ENCODE measurements at places on chromosomes 4 and X.

DNA sequence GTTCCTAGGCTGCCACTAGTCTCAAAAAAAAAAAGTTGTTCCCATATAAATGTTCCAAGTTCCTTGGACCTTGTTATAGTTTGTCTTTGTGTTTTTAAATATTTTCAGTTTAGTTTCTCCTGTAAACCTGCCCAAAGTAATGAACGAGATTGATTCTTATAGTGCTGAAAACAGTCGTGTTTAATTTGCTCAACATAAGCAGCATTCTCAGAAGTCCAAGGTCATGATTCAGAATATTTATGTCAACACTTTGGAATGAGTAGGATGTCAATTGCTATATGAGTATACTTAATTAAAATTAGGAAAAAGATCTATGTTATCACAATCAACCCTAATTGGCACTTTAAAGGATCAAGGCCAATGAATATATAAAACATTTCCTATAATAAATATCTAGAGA lies 510.9 kb downstream of the PPP4R3C start:
- no peak for DNase-seq

- no peak for DNase-seq
These were observed 95.2 kb downstream of the CLNK start for GRCh38 chr4:10589321-10589720.

DNA sequence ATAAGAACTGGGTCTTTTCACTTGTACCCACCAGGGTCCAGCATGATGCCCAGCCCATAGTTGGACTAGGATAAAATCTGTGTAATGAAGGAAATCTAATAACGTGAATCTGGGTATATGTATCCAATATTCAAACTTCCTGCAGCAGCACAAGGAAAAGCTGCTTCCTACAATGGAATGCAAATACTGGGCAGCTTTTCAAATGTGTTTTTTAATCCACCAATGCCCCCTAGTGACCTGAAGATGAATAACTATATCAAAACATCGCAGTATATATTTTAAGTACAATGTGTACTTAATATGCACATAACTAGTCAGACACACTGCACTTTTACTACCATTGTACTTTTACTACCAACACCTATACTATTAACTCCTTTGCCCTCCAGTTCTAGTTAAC lies 5.3 kb downstream of the APOO start:
- peak; percentile 65 for DNase-seq

DNA sequence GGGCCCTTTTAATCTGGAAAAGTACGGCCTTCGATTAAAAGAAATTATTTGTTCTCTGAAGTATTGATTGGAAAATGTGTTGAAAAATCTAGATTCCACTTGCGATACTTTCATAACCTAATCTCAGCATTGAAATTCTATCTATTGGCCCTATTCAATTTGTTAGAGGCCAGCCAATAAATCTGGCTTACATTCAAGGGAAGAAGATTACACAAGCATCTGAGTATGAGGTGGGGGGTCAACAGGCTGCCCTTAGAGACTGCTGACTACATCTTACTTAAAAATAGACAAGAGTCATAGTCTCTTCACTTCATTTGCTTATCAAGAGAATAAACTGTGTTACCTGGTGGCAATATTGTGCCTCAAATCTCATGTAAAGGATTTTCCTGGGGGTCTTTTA lies 248.0 kb upstream of the KCNIP4 start:
- no peak for DNase-seq

DNA sequence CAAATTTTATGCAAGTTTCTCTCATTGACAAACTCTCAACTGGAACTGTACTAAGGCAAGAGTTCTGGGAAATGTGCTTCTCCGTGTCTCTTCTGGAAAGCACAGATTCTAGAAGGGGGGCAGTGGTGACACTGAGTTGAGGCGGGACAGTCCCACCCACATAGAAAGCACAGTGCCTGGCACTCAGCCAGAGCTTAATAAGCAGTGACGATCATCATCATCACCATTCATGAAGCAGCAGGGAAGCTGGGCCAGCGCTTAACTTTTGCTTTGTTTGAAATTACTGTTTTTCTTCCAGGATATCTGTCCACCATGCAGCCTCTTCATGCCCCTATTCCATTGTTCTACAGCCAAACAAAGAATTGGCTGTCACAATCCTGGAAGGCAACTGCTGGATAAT lies 60.3 kb downstream of the BEND2 start:
- DNase-seq, result no peak

DNA sequence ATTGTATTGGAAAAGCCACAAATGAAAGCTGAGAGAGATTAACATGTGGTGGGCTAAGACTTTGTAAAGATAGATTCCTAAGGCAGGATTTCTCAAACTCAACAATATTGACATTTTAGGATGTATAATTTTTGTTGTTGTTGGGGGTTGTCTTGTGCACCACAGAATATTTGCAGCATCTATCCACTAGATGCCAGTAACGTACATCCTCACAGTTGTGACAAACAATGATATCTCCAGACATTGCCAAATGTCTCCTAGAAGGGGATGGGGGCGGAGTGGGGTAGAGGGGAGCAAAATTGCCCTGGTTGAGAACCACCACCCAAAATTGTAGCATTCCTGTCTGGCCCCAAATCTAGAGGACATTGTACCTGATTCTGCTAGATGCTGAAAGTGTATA lies 14.7 kb upstream of the CBR4 start:
- DNase-seq, result peak; percentile 46

DNA sequence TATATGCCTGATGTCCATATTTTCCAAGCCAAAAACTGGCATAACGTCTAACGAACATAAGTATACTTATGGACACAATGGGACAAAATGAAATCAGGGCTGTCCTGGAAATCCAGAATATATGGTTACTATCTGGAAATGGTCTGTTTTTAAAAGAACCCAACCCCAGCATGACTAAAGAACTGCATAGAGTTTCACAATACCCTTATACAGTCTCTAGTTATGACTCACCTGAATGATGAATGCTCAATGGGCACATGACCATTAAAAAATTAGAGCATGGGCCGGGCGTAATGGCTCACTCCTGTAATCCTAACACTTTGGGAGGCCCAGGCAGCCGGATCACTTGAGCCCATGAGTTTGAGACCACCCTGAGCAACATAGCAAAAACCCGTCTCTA lies 31.8 kb downstream of the AMMECR1 start:
- DNase-seq, result peak; percentile 30

GRCh38 chr4:94389595-94390267 lies 47.1 kb upstream of the HPGDS start:
- DNase-seq, result no peak

DNA sequence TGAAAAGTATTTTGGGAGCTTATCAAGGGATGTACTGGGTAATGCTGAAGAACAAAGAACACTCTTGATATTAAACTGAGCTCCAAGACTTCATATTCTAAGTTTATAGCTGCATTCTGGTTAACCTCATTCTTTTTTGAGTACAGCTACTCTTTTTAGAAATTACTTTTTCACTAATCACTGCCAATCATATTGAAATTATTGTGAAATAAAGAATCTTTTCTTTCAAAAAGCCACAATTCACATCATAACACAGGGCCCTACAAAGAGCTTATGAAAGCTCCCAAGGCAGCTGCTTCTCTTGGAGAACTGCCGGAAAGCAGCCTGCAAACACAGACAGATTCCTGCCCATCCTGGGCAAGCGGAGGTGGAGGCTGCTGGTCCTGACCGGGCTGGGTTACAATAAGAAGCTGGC lies 121.4 kb downstream of the RNF150 start:
- no peak for DNase-seq

- DNase-seq, result no peak
These were observed 157.6 kb downstream of the CAMK2D start for GRCh38 chr4:113603911-113604310.

GRCh38 chr4:27327421-27328181 lies 467.0 kb downstream of the STIM2 start:
- no peak for DNase-seq

DNA sequence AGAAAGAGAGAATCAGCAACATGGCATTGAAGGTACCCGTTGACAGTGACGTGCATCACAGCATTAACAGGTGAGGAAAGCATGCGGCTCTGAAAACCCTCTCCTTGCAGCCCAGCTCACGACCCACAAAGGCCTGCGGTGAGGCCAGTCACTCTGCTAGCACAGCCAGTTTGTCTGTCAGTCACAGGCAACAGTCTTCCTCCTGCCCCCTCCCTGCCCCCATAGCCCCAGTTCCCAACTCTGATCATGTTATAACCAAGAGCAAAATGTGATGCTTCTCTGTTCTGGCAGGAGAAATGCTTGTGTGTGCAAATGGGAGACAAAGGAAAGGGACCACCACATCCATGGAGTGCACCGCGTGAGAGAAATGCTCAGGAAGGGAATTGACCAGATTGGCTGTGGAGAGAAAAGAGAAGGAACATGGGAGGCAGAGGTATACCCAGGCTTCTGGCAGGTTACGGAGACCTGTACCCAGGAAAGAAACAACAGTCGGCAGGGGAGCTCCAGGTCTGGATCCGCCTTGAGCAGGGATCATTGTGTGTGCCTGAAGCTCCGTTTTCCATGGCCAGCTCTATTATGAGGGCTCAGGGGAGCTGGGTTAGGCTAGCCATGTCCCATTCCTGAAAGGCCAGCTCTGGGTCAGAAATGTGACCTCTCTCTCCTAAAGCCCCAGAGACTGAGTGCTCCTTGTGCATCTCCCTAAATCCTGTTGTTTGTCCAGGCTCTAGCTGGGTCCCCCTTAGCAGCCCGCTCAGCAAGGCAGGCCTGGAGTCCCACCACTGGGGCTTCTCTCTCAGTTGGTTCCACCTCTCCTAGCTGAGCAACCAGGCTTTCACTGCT lies 139.7 kb upstream of the MAMLD1 start:
- DNase-seq, result no peak

DNA sequence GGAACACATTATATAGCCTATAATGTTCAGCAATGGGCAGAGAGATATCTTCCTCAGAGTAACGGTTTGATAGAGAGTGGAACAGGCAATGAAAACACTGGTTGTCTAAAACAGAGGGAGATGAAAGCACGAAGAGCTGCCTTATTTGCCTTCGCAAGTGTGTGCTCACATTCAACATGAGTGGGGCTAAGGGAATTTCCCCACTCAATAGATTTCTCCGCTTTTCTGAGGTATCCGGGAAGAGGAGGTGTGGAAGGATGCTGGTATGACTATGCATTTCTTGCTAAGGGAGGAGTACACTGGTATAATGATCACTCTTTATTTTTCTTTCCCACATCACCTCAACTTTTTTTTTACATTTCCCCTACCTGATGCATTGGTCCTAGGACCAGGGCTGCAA lies 7.8 kb upstream of the GPR82 start:
- DNase-seq, result no peak

- DNase-seq, result peak; percentile 93
These were observed 5.4 kb downstream of the HTRA3 start for GRCh38 chr4:8274765-8275547.

DNA sequence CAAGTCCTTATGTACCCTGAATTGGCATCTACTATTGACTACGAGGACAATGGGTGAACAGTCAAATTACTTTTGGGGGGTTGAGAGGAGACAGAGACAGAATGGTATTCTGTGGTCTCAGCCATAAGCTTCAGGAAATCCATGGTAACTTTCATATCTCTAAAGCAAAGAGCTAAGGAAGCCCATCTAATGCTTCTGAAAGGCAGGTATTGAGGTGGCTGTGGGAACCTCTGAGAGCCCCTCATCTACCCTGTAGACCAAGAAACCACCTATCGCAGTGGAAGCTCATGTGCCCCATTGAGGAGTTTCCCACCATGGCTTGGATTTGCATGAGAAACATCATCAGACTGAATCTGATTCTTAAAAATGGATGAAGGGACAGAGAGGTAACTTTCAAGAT lies 23.1 kb upstream of the BMP2K start:
- no peak for DNase-seq

DNA sequence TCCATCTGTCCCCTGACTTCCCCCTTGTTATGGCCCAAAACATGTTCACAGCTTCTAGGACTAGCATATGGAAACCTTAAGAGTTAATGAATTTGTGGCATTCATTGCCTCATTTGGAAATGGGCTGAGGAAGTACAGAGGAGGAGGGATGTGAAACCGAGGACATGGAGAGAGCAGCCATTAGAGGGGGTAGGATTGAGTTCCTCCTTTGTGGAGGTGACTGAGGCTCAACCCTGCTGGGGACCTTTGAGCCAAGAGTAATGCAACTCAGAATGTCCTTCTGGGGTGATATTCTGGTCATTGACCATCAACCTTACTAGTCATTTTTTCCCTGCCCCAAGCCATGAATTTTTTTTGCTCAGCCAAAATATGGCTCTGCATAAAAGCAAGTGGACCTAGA lies 109.4 kb downstream of the ZNF518B start:
- no peak for DNase-seq

GRCh38 chrX:35696760-35697234 lies 101.3 kb upstream of the MAGEB16 start:
- DNase-seq, result no peak

- no peak for DNase-seq
These were observed 17.6 kb downstream of the ADRA2C start for GRCh38 chr4:3783693-3784306.

DNA sequence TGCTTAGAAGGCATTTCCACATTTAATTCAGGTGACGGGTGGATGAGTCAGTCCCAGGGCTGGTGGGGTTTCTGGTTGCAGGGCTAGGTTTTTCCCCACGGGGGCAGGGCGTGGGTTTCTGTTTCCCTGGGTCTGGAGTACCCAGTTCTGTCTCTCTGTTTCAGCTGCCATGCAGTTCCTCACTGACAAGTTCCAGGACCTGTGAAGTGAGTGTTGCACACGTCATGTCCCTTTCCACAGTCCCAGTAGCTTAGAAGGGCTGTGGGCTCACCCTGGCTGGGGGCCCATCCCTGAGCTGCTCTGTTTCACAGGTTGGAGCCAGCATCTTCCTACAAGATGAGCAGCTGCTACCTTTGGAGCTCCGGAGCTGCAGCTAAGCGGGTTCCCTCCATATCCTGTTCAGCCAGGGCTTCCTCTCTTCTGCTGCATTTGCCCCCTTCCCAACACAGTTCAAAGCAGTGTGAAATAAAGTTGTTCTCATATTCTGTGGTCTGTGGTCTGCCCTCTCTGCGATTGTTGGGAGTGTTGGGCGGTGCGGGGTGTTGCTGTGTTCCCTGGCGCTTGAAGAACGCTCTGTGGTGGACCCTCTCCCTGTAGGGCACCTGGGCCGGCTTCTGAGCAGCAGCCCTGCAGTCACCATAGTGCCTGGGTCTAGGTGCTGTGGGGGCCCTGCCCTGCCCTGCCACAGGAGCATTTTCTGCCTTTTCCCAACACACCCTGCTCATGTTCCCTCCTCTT lies 3.9 kb downstream of the LOC101059915 start:
- DNase-seq, result no peak

DNA sequence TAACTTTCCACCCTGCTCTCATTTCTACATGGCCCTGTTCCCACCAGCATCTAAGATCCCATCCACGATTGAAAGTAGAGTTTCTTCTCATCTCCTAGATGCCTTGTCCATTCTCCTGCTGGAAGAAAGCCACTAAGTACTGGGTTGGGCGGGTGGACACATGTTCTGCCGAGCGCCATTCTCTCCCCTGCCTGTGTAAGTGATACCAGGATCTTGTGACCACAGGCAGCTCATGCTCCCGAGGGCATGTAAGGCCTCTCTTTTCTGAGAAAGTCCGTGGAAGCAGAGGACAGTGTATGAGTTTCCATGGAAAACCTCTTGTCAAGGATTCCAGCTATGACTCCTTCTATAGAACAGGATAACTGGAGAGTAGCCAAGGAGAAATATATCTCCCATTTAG lies 3.3 kb upstream of the SLC25A4 start:
- no peak for DNase-seq

All from AG08396 (cell line).